Ascending aorta (tissue), 2 donors: ENCODE measurements at places on chromosomes 7 and 10.

- H3K4me1 ChIP-seq: no peaks in the 10 kb centered on the region
- no peak overlapping the region for H3K4me3 ChIP-seq
- H3K27me3 ChIP-seq: no peaks in the 10 kb centered on the region
Measured at GRCh38 chr7:78345293-78345911, 546.8 kb downstream of the PHTF2 start.

DNA sequence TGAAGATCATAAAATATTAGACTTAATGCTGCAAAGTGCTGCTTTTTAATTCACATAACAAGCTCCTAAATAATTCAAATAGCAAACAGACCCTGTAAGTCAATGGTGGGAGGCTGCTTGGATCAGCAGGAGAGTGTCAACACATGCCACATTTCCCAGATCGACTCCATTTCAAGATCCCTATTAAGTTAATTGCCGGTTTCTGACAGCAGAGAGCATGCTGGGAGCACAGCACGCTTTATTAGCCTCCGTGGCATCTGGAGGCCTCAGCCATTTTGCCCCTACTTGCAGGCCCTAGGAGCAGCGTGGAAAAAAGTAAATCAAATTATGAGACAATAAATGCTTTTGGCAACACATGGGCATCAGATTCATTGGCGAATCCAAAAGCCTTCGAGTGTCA lies 201.0 kb downstream of the EMX2 start:
- no peaks in the 10 kb centered on the region for H3K27me3 ChIP-seq
- no peaks in the 10 kb centered on the region for H3K36me3 ChIP-seq
- H3K4me1 ChIP-seq: no peaks in the 10 kb centered on the region
- DNase-seq: no peak

DNA sequence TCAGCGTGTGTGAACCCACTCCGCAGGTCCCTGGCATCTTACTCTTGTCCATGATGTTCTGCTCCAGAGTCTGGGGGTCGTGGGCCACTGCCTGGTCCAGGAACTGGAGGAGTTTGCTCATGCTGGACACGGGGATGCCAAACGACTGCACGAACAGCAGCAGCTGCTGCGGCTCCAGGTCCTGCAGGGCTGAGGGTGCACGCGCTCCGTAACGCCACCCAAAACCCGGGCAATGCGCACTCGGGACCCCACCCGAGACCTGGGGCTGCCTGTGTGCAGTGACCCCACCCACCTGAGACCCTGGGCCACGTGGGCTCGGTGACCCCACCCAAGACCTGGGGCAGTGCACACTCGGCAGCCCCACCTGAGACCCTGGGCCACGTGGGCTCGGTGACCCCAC lies 22.0 kb upstream of the MICALL2 start:
- H3K27ac ChIP-seq: no peak overlapping the region
- no peak overlapping the region for H3K4me3 ChIP-seq
- no peaks in the 10 kb centered on the region for H3K4me1 ChIP-seq
- DNase-seq: no peak
- H3K36me3 ChIP-seq: peaks cover 96% of the 10 kb centered on the region

DNA sequence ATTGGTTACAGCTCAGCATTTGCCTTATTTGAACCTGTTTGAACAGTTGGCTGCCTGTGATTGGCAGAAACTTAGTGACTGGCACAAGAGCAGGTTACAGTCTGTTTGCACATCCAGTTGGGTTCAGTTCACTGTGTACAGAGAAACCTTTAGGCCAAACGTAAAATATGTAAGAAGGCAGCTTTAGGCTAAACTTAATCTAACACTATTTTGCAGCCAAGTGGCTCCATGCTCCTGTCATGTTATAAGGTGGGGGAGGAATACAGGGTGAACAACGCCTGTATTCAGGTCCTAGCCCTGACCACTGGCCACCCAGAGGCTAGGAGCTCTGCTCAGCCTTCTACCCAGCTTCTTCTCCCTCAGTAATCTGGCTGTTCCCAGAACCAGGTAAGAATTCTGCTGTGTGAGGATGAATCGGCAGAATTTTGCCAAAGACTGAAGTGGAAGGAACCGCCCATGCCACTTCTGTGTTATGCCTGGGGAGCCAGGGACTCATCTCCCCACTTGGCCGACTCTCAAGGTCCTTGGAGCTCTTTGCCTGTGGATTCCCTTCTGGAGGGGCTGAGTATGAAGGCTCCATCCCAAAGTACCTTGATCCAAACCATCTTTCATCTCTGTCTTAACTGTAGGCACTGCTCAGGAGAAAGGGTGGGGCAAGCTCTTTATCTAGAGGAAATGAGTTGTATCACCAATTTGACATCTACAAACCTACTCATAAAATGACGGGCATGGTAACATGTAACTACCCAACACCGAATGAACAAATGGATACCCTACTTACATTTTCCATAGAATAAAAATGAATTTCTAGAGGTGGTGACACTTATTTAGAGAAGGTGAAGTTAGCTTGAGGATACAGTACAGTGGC lies 164.4 kb upstream of the NAMPT start:
- H3K4me3 ChIP-seq: no peak overlapping the region
- H3K4me1 ChIP-seq: no peaks in the 10 kb centered on the region
- H3K27ac ChIP-seq: no peak overlapping the region
- no peak for DNase-seq
- no peaks in the 10 kb centered on the region for H3K36me3 ChIP-seq

DNA sequence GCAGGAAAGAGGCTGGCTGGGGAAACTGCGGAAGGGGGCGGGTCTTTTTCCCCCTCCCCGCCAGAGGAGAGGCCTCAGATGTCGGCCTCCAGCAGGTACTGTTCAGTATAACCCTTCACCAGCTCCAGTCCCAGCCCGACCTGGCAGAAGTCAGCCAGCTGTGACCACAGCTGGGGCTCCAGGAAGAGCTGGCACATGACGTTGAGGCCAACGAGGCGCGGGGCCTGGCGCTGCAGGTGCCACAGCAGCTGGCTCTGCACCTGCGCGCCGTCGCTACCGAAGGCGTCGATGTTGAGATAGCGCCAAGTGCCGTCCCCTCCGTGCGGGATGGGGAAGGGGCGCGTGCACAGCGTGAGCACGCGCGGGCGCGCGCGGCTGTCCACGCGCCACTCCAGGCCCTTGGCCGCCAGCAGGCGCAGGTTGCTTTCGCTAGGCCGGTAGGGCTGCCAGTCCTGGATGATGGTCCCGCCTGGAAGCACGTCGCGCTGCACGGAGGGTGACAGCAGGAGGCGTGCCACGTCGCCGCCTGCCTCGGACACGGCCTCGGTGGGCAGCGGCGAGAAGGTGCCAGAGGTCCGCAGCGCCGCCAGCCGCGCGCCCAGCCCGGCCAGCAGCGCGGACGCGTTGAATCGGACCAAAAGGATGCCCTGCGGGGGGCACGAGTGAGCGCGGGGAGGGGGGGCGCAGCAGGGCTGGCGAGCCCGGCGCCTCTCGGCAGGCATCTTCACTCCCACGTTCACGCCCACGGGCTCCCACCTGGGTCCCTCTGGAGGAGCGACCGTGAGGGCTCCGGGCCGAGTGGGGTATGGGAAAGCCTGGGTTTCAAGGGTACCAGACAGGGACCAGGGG lies 6.9 kb upstream of the VGF start:
- H3K27ac ChIP-seq: no peak overlapping the region
- H3K4me3 ChIP-seq: no peak overlapping the region
- DNase-seq: no peak
- H3K36me3 ChIP-seq: no peaks in the 10 kb centered on the region
- H3K27me3 ChIP-seq: peaks cover 45% of the 10 kb centered on the region

DNA sequence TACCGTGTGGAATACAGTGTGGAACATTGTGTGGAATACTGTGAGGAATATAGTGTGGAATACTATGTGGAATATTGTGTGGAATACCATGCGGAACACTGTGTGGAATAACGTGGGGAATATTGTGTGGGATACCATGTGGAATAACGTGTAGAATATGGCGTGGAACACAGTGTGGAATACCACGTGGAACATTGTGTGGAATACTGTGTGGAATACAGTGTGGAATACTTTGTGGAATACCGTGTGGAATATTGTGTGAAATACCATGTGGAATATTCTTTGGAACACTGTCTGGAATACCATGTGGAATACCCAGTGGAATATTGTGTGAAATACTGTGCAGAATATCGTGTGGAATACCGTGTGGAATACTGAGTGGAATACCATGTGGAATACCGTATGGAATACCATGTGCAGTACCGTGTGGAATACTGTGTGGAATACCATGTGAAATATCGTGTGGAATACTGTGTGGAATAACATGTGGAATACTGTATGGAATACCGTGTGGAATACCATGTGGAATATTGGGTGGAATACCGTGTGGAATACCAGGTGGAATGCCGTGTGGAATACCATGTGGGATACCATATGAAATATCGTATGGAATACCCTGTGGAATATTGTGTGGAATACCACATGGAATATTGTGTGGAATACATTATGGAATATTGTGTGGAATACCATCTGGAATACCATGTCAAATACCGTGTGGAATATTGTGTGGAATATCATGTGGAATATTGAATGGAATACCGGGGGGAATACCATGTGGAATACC lies 133.1 kb upstream of the CHST15 start:
- no peak overlapping the region for H3K4me3 ChIP-seq
- peak overlapping the region; percentile 83 for H3K27ac ChIP-seq
- H3K36me3 ChIP-seq: no peaks in the 10 kb centered on the region
- H3K27me3 ChIP-seq: no peaks in the 10 kb centered on the region

GRCh38 chr10:29646238-29646902 lies 11.6 kb upstream of the SVIL start:
- no peak for DNase-seq
- peaks cover 21% of the 10 kb centered on the region for H3K4me1 ChIP-seq
- peak overlapping the region; percentile 33 for H3K4me3 ChIP-seq
- H3K27ac ChIP-seq: peak overlapping the region; percentile 73
- no peaks in the 10 kb centered on the region for H3K36me3 ChIP-seq

GRCh38 chr7:22786290-22786932 lies 36.2 kb downstream of the TOMM7 start:
- no peak for DNase-seq
- no peaks in the 10 kb centered on the region for H3K27me3 ChIP-seq
- no peak overlapping the region for H3K4me3 ChIP-seq

- peaks cover 8% of the 10 kb centered on the region for H3K4me1 ChIP-seq
- DNase-seq: no peak
- H3K27ac ChIP-seq: no peak overlapping the region
- no peaks in the 10 kb centered on the region for H3K36me3 ChIP-seq
Measured at GRCh38 chr10:69501657-69502056, 50.4 kb downstream of the TSPAN15 start.

DNA sequence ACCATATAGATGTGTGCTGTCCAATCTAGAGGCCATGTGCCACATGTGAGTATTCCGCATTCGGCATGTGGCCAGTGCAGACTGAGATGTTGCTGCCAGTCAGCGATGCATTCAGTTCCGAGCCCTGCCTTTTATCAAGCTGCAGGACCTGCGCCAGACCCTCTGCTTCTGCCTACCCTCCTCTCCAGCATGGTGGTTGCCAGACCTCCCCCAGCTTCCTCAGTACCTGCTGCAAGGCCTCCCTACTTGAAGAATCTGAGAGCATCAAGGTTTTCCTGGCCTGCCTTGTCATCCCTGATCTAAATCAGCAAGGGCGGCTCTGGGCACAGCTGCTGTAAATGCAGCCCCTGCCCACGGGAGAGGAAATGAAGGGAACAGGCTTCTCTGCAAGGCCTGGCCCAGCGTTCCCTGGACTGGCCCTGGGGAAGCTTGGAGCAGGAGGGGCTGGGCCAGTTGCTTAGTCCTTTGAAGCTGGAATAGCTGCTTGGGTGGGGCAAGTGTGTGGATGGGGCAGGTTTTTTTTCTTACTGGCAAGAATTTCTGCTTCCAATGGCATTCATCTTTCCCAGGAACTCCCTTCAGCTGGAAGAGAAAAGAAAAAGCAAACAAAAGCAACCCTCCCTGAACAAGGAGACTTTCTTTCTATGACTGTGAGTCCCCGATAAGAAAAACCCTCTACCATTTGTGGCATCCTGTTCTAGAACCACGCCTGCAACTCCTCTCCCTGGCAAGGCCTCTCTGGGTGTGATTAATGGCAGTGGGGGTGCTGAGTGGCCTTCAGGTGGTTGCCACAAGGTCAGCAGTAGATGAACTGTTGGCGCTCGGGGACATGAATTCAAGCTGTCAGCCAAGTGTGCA lies 93.0 kb downstream of the NHLRC2 start:
- H3K36me3 ChIP-seq: no peaks in the 10 kb centered on the region
- no peaks in the 10 kb centered on the region for H3K4me1 ChIP-seq
- H3K27me3 ChIP-seq: no peaks in the 10 kb centered on the region
- no peak overlapping the region for H3K27ac ChIP-seq
- H3K4me3 ChIP-seq: no peak overlapping the region
